Right forelimb (tissue), 1 donor: ENCODE measurements at places on chromosomes 11 and 22.
A peak's percentile ranks its signal among the peaks of the same experiment; 100 is the strongest.

DNA sequence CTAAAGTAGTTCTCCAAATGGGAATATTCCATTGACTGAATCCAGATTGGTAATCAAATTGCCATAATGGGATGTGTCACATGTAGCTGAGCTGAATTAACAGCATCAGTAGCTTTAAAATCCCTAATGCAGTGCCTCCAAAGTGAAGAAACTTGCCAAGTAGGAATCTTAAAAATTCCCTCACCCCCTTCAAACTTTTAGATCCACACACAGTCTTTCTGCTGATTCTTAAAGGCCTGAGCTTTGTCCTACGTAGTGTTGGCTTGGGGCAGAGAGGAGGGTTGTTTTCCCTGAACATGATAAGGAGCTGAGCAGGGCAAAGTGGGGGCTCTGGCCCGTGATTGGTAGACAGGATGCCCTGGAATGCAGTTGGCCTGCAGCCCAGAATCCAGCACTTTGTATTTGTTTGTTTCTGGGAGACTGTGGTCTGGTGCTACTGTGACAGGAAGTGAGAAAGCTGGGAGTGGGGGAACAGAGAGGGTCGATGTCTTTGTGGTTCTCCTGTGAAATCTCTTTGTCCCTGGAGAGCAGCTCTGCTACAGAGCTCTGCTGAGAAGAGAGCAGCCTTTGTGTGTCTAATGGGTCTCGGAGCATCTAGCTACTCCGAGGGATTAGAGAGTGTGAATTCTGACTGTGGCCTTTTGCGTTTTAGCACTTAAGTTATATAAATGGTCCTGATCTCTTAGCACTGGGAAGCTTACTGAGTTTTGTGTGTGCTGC lies 16.9 kb downstream of the CTNND1 start:
- peak; percentile 90 for DNase-seq

GRCh38 chr11:9719566-9720289 lies 55.9 kb downstream of the SWAP70 start:
- no peak for DNase-seq

- DNase-seq = no peak
These were observed 14.7 kb downstream of the BARX2 start for GRCh38 chr11:129390303-129390821.

- no peak for DNase-seq
These were observed 212.1 kb downstream of the NELL1 start for GRCh38 chr11:20881328-20882079.

GRCh38 chr22:49826603-49827270 lies 936 bp downstream of the BRD1 start:
- DNase-seq = peak; percentile 68

DNA sequence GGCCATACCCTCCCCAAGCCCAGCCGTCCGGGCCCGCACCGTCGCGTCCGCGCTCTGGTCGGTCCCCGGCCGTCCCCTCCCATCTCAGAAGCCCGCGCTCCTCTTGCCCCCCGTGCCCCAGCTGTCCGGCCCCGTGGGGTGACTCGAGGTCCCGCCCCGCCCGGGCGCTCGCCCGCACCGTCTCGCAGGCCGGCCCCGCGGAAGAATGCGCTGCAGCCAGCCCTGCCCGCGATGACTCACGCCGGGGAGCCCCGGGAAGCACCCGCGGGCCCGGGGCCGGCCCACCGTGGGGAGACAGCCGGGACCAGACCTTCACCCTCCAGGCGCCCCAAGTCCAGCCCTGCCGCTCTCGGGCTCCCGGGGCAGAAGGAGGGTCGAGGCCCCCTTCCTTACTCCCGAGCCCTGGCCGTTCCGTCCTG lies 320 bp upstream of the PHLDA2 start:
- DNase-seq = no peak

DNA sequence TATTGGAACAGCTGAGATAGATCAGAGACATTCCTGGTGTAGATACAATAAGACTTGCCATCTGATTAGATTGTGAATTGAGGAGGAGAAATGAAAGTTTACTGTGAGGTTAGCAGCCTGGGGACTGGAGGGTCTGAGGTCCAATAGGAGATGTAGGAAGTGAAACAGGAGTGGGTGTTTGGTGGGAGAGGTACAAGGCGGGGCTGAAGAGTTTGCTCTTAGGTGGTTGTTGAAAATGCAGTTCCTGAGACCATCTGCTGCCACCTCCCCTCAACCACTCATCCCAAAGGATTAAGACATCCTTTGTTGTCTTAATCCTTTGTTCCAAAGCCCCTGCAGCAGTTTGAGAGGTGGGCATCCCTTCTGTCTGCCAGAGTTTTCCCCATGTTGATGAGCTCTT lies 14.8 kb downstream of the PIWIL4 start:
- DNase-seq = no peak

DNA sequence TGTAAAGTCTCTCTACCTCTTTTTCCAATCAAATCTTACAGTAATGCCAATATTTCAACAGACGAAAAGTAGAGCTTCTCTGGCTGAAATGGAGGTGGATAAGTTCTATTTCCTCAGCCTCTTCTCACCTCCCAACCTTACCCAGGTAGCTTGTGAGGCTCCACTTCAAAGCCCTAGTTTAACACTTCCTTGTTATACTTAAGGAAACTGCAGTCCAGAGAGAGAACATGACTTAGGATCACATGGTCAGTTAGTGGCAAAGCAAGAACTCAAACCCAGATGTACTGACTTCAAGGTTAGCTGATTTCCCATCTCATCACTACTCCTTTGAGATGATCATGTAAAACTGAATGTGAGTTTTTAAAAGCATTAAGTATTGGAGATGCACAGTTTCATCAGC lies 32.5 kb downstream of the PAK1 start:
- no peak for DNase-seq

DNA sequence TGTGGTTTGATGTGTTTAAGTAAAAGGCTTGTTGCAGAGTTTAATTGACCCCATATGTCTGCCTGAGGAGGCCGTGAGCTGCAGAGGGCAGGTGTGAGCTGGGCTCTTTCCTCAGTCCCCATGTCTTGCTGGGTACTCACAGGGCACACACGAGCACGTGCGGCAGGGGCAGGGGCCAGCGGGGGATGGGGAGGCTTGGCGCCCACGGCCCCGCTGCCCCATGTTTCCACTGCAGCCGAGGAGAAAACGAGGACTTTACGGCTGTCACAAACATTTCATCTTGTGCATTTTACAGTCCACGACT lies 24.7 kb upstream of the CCDC188 start:
- DNase-seq = no peak

DNA sequence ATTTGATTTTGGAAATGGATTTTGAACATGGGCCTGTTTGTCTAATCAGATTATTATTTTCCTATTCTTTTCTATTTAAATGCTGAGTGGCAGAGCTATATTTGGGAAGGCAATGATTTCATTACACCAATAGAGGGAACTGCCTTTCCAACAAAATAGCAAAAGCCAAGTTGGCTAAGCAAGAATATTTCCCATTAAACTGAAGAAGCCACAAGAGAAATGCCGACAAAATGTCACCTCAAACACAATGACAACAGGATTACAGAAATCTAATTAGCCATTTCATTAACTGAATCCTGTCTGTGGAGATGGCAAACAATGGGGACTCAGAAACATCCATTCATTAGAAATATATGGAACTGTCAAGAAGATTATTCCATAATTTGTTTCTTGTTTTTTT lies 1593.1 kb upstream of the RAG2 start:
- DNase-seq = no peak

- DNase-seq = no peak
These were observed 29.1 kb upstream of the RELT start for GRCh38 chr11:73347067-73347466.

- no peak for DNase-seq
These were observed 67.0 kb upstream of the TBCEL start for GRCh38 chr11:120956710-120957495.

DNA sequence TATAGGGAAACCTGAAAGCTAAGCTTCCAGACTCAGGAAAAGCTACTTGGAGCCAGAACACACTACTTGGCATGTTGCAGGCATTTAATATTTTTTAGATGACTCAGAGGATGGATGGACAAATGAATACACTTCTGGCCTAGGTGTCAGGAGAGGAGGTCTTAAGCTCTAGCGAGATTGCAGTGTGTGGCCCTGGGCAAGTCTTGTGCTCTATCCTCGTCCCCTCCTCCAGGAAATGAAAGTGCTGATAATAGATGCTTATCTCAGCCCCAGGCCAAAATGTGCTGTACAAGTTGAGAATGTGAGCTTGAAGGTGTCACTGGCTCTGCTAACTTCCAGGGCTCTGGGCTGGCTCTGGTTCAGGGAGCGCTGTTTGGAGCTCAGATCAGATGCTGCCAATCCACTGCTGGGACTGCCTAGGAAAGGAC lies 136.3 kb downstream of the PKNOX2 start:
- DNase-seq = no peak

DNA sequence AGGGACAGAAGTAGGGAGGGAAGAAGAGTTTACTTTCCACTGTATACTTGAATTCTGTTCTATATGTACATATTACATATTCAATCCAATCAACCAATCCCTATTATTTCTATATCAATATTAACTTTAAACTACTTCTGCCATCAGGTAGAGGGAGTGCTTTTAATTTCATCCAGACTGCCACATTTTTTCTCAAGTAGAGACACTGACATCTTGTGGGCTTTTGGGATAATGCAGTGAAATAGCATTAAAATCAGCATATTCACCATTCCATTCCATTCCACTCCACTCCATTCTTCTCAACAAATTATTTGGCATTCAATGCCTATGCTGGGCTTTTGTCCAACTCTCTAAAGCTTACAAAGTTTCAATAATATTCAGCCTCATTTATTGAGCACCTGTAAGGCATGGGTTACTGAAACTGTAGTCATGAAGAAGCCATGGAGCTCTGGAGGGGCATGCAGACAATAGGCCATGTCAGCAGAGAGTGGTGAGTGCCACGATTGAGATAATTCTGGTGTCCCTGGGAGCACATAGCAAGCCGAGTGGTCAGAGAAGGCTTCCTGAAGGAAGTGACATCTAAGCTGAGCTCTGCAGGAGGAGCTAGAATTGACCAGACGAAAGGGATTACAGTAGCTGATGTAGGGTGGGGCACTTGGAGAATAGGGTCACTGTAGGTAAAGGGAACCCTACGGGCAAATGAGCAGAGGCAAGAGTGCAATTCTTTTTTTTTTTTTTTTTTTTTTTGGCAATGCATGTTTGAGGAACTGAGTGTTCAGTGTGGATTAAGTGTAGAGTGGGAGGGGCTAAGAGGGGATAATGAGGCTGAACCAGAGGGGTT lies 12.8 kb upstream of the CLPB start:
- DNase-seq = no peak

GRCh38 chr22:23080613-23081290 lies 10.4 kb downstream of the GNAZ start:
- DNase-seq = no peak

DNA sequence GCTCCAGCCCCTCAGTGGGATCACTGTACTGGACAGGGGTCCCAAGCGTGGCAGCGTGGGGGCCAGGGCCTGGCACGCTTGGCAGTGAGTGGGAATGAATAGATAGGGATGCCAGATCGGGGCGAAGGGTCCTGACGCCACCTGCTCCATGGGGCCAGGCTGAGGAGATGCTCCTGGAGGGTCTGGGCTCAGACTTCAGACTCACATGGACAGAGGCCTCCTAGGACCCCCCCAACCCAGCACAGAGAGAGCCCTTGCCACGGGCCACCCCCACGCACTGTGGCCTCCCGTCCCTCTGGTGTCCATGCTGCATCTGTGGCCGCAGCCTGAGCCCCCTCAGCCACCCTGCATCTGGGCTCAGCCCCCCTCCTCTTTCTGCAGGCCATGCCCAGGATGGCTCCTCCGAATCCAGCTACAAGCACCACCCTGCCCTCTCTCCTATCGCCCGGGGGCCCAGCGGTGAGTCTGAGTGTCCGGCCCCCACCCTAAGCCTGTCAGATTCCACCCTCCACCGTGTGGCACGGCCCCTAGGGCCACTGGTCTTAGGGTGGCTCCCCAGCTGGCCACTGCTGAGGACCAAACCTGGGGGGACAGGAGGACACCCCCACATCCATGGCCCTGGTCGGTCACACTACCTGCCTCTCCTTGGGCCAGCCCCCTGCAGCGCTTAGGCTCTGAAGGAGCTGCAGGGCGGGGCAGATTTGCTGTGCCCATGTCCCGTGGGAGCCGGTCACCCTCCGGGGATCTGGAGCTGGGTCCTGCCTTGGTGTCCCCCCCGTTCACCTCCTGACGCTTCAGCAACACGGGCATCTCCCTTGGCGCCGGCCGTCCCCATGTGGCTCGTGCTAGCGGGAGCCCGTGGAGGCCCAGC lies 2.7 kb downstream of the MUC5AC start:
- no peak for DNase-seq

GRCh38 chr22:21736084-21736642 lies 569 bp upstream of the YPEL1 start:
- no peak for DNase-seq

DNA sequence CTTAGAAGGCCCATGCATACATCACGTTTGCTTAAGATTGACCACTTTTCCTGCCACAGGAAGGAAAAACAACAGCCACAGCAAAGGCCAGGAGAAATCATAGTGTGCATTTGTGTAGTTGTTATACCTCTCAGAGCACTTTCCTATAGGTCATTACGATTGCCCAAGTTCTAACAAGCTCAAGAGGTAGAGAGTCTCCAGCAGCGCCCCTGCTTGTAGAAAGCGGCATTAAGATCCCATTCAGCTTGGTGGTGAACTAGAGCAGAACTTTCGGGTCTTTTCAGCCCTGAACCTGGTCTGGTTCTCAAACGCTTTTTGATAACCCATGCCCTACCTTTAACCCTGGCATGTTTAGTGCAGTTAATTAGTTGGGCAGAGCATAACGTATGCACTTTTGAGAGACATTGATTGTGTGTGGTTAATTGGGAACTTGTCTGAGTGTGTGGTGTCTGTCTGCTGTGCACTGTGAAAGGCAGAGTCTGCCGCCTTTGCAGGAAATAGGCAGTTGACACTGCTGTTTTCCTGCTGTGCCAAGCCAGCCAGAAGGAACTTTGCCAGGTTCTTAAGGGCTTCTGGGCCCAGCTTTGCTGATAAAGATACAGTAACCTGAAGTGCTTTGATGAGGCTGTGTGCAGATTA lies 109.9 kb upstream of the CLMP start:
- DNase-seq = no peak

DNA sequence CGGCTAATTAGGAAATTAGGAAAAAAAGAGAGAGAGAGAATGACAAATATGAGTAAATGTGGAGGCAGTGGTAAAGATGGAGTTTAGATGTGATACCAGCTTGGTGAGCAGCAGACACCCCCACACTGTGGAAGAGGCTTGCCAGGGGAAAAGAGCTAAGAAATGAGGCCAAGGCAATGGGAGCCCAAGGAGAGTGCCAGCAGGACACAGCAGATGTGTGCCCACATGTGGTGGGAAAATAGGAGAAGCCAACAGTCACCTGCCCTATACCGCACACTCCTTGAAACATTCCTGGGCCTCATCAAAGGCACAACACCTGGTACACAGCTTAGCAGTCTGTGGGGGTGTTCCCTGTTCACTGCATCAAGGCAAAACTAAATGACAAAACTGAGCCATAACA lies 104.9 kb downstream of the FAM76B start:
- no peak for DNase-seq
